ENCODE measurements at places on chromosomes 5 and 9.

DNA sequence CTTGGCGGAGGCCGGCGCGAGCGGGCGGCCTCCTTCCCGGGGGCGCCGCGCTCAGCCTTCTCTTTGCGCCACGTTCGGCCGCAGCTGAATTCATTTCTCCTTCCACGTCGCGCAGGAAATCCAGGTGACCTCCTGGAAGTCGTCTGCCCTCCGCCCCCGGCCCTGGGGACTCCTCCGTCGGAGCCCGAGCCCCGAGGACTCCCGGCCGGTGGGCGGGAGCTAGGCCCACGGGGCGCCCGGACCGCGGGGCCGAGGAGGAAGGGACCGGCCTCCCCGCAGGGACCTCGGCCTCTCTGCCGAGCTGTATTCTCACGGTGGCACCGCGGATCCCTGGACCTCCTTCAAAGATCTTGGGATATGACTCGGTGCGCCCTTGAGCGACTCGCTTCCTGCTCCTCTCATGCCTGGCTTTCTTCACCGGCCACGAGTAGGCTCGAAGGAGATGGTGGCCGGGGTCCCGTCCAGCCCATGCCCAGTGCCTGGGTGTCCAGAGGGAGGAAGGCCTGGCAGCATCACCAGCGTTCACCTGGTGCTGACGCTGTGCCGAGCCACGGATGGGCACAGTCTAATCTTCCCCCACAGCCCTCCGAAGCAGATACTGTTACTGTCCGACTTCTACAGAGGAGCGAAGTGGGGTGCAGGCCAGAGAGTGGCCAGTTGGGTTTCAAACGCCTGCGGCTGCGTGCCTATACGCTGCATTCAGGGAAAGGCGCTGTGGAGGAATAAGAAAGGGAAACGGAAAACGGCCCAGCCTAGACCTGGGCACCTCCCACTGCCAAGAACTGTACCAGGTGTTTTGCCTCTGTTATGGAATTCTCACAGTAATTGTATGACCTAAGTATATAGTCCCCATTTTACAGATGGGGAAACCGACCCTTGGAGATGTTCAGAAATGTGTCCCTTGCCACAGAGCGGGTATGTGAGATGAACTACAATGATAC lies 47.3 kb downstream of the PAX5 start:
- DNase-seq = no peak

DNA sequence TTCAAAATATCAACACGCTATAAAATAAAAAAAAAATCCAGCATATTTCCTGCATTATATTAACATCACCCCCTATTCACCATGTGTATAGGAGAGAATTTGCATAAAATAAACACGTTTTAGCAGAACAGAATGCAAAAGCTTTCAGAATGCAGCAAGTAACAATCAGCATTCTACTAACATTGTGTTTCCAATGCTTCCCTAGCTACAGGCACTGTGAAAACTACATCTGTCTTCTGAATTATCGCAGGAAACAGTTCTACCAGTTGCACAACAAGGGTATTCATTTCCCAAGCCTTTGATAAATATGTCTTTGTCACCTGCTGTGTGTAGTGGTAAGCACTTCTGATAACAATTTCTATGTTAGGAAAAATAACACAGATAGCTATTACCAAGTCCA lies 1015.8 kb downstream of the CDH18 start:
- DNase-seq = no peak

DNA sequence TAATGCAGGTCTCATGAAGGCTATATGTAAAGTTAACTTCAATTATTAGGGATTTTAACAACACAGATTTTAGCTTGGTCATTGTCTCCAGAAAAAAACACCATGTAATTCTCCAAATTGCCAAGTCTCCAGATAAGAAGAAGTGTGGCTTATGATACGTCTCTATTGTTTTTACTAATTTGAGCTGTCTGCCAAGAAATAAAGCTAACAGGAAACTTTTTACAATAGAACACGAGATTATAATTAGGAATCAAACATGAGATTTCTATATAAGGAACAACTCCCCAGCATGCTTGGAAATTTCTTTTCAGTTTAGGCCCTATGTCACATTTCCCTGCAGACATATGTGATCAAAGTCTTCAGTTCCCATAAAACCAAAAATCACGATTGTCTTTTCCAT lies 142.7 kb downstream of the MCTP1 start:
- no peak for DNase-seq

- DNase-seq = peak; percentile 88
Measured at GRCh38 chr5:139648205-139649081, at the start of gene CXXC5. CXXC5 (plus strand) TSS chr5:139648349; CDS start chr5:139680524, 32,175 bp downstream.

DNA sequence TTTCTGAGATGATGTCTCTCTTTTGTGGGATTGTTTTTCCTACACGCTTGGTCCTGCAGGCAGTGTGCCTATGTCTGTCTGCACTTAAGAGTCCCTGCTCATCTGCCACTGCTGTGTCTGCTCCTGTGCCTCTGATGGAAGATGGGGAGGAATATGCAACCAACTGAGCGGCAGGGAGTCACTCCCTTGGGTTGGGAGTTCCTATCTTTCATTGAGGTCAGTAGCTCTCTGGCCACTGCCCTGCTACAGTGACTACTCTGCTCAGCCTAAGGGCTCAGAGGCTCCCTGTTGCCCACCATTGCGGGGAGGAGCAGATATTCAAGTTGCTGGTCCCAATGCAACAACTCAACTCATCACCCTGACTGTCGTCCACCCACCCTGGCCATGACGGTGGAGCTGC lies 13.4 kb upstream of the FAM163B start:
- DNase-seq = no peak

DNA sequence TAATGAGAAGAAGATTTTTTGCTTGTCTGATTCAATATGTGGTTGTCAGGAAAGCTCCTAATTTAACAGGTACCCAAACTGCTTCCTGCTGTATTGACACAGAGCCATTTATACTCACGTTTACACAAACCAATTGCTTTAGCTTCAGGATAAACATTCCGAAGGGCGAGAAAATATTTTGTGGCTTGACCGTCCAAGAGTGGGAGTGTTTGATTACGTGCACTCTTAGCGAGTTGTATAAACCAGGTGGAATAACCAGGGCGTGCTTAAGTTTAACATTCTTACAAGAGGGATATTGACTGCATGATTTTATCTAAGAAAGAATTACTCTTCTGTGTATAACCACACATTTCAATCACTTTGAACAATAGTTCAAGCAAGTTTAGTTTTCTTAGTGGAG lies 278.7 kb upstream of the TYRP1 start:
- DNase-seq = no peak

DNA sequence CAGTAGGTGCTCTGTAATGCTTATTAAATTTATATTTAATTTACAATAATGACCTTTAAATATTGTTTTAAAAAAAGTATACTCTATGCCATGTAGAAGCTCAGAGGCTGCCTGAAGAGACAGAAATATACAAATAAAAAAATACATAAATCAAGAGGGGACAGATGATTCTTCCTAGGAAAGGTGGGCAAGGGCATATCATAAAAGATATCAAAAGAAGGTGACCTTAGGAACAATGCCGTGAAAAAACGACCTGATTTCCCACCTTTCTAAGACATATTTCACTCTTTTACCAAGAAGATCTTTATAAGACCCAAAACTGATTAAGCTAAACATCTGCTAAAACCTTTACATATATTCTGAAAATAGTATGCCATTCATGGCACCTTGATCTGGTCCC lies 128.9 kb downstream of the NFIB start:
- no peak for DNase-seq

GRCh38 chr9:19232823-19233194 lies 2.3 kb downstream of the DENND4C start:
- no peak for DNase-seq

- peak; percentile 21 for DNase-seq
Measured at GRCh38 chr5:79464695-79465332, 49.1 kb downstream of the HOMER1 start.

DNA sequence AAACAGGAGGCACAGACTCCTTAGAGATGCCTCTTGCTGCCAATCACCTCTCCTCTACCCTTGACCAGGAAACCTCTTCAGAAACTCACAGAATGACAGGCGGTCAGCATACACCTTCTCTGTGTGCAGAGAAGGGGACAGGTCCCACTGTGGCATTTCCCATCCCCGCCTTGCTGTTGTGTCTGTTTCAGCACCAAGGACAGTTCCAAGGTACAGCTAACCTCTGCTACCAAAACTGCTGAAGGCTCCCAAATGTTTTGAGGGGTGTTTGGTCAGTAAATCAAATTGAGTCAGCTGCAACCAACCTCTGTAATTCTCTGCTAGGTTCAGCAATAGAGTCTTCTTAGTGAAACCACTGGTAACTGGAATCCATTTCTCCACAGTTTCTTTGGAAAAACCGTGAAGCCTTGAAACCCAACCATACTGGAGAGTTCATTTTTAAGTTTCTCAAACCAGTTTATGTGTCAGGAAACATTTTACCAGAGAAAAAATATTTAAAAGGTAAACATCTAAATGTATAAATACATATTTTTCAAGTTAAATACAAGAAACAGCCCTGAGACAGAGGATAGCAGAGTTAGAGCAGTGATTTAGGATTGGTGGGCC lies 122.0 kb downstream of the DRD1 start:
- DNase-seq = peak; percentile 65

GRCh38 chr9:14906000-14906399 lies 4.2 kb downstream of the FREM1 start:
- DNase-seq = no peak

DNA sequence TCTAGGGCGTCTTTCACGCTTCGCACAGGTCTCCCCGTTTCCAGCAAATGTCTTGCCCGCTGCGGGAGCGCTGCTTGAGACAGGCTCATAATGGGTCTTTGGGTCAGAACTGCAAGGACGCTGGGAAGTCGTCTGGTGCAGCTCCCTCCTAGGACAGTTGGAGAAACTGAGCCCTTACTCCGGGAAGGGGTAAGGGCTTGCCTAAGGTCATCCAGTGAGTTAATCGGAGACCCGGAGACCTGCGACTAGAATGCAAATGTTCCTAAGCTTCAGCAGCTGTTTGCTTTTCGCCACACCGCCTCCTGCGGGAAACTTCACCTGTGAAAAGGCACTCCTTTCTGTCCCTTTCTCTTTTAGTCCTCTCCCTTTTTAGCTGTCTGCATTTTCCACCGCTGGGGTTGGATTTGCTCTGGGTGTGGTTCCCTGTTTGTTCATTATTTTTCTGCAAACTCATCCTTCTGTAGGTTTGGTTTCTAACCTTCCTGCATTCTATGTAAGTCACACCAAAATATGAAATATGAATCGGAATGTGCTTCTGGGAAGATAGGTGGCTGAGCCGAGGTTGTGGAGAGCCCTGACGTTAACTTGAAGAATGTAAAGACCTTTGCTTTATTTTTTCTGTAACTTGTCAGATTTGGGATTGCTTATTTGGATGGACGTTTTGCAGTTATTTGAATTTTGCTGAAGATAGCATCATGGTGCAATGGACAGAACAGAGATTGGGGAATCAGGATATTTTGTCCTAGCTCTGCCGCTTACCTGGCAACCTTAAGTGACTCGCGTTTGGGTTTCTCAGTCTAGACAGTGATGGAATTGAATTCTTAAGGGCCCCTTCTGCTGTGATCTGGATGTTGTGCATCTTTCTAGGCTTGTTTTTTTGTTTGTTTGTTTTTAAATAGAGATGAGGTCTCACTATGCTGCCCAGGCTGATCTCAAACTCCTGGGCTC lies 909 bp downstream of the SLC36A1 start:
- peak; percentile 23 for DNase-seq

GRCh38 chr9:8859416-8859815 lies 1059.8 kb upstream of the DMAC1 start:
- DNase-seq = no peak

- no peak for DNase-seq
Measured at GRCh38 chr9:126408004-126408403, 81.4 kb downstream of the MVB12B start.

- DNase-seq = no peak
Measured at GRCh38 chr9:115690786-115691496, 462.6 kb upstream of the PAPPA start.

DNA sequence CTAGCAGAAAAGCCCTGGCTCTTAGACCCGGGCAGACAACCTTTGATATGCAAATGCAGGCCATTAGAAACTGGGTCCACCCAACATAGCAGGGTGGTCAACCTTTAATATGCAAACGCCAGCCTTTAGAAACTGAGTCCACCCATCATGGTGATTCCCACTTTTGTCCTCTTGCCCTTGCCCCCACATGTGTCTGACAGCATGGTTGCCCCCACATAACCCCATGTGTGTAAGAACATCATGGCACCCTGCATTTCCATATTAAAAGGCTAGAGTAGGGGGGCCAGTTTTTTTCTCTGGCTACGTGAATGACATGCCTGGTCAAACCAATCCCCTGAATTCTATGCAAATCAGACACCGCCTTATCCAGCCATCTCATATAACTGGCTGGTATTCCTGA lies 273.2 kb upstream of the PRDM9 start:
- no peak for DNase-seq

- no peak for DNase-seq
Measured at GRCh38 chr9:133523106-133523505, 1.7 kb downstream of the MYMK start.

- DNase-seq = no peak
Measured at GRCh38 chr5:95761771-95762651, 30.9 kb downstream of the RHOBTB3 start.

DNA sequence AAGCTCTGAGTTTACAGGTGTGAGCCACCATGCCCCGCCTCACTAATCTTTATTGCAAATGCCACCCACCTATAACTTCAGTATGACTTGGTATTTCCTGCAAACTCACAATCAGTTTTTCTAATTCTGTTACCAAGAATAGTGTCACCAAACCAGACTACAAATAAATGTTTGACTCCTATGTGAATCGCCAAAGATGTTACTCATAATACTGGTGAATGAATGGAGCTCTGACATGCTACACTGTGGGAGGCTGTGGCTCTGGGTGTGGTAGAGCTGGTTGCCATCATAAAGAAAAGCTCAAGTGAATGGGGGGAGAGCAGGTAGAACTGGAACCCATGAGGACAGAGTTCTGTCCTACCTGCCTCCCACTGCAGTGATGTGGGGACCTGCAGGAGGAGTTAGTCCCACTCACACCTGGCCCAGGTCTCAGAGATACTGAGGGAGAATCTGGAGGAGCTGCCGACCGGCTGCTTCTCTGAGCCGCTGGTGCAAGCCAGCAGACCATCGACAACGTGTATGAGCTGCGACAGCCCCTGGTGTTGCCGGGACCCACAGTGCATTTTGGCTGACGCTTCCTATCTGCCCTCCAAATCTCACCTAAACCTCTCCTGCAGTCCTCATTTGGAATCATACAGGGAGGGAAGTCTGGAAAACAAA lies 95.7 kb downstream of the ENTREP1 start:
- no peak for DNase-seq

- DNase-seq = no peak
Measured at GRCh38 chr9:132413926-132414325, 3.9 kb downstream of the CFAP77 start.

GRCh38 chr5:14172149-14172795 lies 29.1 kb downstream of the TRIO start:
- DNase-seq = no peak

DNA sequence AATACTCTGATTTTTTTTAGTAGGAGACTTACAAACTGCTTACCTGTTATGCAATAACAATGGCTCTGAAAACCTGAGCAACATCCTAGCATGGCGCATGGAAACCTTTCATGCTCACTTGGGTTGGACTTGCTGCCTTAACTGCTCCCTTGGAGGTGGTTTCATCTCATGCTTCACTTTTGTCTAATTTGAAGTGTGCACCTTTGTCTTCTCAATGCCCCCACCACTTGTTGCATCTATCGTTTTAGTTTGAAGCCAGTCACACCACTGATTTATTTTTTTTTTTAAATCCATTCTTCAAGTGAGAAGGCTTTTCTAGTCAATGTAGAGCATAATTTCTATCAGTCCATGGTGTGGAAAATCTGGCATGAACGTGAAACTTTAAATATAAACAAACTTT lies 63.2 kb downstream of the CFAP90 start:
- no peak for DNase-seq
